ENCODE measurements at places on chromosomes 4 and X. TPM values are rescaled to one million over a fixed set of nuclear protein-coding genes. Genes with fewer than 3 reads are reported as not detected.

PDGFRA gene
- total RNA-seq: 0.47 TPM

HS6ST2 gene
- 1.1 TPM for total RNA-seq

DKK2 gene
- total RNA-seq: not detected

GRCh38 chrX:108641589-108642272 is 94.6 kb downstream of the IRS4 start:
- no peaks in the 10 kb centered on the region for H3K36me3 ChIP-seq
- no peak overlapping the region for H3K4me3 ChIP-seq
- H3K27ac ChIP-seq: no peak overlapping the region
- no peaks in the 10 kb centered on the region for H3K4me1 ChIP-seq
- H3K27me3 ChIP-seq: no peaks in the 10 kb centered on the region
- no peak for DNase-seq

DNA sequence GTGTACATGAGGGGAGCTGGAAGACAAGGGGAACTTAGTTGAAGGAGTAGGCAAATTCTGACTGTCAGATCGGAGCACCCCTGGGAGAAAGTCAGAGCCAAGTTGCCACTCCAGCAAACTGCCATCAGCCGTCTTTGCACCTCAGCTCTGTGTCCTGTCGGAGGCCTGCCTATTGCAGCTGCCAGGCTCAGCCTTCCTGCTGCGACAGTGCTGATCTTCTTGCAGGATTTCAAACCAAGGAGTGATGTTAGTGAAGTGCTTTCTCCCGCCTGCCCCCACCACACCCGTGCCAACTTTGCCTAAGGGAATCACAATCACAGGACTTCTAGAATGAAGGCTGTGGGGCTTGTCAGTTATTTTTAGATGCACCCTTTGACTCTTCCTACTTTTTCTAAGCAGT is 185.3 kb downstream of the KIT start:
- no peaks in the 10 kb centered on the region for H3K4me1 ChIP-seq
- no peak overlapping the region for H3K4me3 ChIP-seq
- peaks cover 3% of the 10 kb centered on the region for H3K27me3 ChIP-seq
- DNase-seq: no peak
- no peaks in the 10 kb centered on the region for H3K36me3 ChIP-seq

- DNase-seq: no peak
- H3K27me3 ChIP-seq: no peaks in the 10 kb centered on the region
- H3K27ac ChIP-seq: no peak overlapping the region
- H3K4me3 ChIP-seq: no peak overlapping the region
- H3K36me3 ChIP-seq: no peaks in the 10 kb centered on the region
These were observed 128.7 kb downstream of the ARHGAP24 start for GRCh38 chr4:85603437-85604336.

GRCh38 chr4:138494931-138495330 is 252.8 kb upstream of the SLC7A11 start:
- H3K36me3 ChIP-seq: no peaks in the 10 kb centered on the region
- H3K4me3 ChIP-seq: no peak overlapping the region
- no peaks in the 10 kb centered on the region for H3K4me1 ChIP-seq
- H3K27ac ChIP-seq: no peak overlapping the region

DNA sequence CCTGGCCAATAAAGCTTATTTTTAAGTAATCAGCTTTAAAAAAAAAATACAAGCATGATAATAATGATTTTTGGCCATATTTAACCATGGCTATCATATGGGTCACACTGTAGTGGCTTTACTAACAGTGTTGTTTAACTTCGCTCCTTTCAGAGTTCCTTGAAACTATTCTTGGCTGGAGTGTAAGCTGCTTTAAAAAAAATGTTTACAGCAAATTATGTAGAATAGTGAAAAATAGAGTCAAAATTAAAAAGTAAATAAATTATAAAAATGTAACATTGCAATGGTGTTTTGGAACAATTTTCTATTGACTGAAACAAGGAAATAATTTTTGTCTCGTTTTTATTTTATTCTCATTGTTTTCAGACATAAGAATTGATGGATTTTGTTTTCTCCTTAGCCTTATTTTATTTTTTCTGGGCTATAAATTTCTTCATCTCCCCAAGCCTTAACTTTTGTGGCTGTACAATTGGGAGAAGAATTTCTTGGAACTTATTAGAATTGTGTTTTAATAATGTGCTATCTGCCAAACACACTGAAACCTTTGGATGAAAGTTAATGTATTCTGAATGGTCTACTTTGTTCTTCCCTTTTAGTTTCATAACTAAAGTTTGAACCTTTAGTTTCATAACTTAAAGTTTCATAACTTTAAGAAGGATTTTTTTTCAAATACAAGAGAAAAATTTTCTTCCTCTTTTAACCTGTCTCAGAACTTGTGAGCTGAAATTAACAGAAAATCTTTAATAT is 182.0 kb downstream of the ARHGAP24 start:
- H3K27me3 ChIP-seq: no peaks in the 10 kb centered on the region
- no peak overlapping the region for H3K27ac ChIP-seq
- no peaks in the 10 kb centered on the region for H3K36me3 ChIP-seq
- DNase-seq: no peak

DNA sequence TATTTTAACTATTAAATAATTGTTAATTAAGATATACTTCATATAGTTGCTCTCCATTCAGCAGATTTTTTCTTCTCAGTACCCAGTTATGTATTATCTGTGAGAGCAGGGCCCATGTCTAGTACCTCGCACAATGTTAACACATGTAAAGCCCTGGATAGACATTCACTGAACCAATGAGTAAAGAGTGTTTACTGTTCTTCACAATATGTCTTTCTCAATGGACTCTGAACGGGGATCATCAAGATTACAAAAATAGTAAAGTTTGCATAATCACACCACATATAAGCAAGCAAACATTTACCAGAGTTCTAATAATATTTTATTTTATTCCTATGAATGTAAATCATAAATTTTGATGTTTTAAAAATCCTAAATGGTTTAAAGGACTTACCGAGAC is 47.1 kb downstream of the FBXO8 start:
- H3K36me3 ChIP-seq: peaks cover 5% of the 10 kb centered on the region
- DNase-seq: no peak
- no peaks in the 10 kb centered on the region for H3K4me1 ChIP-seq
- H3K27ac ChIP-seq: no peak overlapping the region
- H3K27me3 ChIP-seq: no peaks in the 10 kb centered on the region

DNA sequence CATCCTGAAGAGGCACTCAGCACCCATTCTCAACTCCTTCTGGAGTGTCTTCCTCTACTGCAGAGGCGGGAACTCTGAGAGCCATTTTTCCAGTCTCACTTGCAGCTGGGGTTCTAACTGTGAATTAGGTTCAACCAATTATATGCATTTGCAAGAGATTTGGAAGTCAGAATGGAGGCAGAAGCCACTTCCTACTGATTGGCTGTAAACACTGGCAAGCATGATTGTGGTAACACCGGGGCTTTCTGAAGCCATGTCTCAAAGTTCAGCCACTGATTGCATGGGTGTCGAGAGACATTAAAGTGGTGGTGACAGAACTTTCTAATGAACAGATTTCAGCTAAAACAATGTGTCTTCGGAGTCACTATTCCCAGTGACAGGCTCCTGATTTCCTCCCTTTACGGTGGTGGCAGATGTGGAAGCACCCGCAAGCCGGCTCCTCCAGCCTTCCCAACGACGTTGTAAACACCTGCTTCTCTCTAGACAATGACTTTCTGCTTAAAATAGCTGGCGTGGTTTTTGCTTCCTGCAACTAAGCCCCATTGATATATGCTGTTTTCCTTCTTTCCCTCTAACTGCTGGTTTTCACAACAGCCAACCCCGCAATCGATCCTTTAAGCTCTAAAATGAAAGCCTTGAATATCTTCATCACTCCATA is 92.0 kb downstream of the IRF2 start:
- H3K27ac ChIP-seq: peak overlapping the region; percentile 74
- DNase-seq: peak; percentile 9
- H3K36me3 ChIP-seq: peaks cover 44% of the 10 kb centered on the region
- peaks cover 85% of the 10 kb centered on the region for H3K4me1 ChIP-seq
- H3K27me3 ChIP-seq: no peaks in the 10 kb centered on the region
- peak overlapping the region; percentile 68 for H3K4me3 ChIP-seq

DNA sequence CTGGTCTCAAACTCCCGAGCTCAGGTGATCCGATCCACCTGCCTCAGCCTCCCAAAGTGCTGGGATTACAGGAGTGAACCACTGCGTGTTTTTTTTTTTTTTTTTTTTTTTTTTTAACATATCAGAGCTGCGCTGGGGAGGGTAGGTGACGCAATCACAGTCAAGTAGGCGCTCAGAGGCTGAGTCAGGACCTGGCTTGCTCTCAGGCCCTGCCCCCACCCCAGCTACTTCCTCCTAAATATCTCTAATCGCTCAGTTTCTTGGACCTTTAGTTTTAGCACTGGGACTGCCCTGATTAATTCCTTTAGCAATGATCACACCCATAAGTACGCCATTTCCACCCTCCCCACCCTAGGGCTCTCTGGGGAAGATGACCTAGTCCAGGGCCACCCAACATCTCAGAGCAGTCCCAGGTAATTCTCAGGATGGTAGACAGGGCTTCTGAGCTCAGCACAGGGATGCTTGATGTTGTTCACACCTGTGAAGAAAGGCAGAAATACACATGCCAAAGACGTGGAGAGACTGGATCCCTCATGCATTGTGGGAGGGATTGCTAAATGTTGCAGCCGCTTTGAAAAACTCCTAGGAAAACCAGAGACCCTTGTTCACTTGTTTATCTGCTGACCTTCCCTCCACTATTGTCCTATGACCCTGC is 50.2 kb downstream of the DDX3X start:
- no peaks in the 10 kb centered on the region for H3K27me3 ChIP-seq
- peak; percentile 22 for DNase-seq
- H3K36me3 ChIP-seq: peaks cover 4% of the 10 kb centered on the region
- H3K4me1 ChIP-seq: peaks cover 16% of the 10 kb centered on the region
